ENCODE measurements at places on chromosomes 12 and 14.

GRCh38 chr12:58277231-58277630 lies 335.9 kb downstream of the ATP23 start:
- no peak for DNase-seq

DNA sequence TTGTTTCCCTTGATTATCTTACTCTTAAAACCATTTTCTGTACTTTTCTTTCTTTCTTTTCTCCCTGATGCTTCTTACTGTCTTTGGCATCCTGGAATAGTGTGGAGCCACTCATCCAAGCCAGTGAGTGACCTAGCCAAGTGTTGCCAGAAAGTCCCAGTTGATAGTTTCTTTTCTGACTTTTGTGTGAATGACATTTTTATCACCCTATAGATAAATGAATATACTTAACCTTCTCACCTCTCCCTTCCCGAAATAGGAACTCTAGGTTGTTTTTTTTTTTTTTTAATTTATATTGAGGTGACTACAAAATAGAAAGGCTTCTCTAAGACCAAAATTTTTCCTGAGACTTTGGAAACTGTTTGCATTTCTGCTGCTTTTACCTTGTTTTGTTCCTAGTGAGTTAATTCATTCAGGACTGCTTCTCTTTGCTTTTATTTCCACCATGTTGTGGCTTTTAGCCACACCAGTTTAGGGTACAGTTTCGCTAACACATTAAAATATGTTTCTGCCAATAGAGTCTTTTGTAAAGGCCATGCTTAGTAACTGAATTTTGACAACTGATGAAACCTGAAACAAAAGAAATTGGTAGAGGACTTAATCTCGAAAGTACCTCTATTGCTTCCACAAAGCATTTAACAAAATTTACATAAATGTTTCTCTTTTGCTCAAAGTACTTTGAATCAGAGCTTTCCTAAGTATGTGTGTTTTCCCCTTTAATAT lies 194.6 kb downstream of the ERC1 start:
- DNase-seq = no peak

DNA sequence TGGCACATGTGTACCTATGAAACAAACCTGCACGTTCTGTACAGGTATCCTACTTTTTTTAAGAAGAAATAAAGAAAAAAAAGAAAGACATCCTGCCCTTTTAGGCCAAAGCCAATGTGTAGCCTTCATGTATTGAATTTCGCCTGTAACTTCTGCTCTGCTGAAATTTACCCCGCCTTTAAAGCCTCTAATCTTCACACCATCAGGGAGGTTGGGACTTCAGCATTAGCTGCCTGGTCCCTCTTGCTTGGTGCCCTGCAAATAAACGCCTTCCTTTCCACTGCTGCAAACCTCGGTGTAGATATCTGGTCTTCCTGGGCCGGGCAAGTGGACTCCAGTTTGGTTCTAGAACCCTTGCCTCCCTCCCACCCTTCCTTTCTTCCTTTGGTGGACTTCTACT lies 2.6 kb upstream of the KRT71 start:
- DNase-seq = no peak

- no peak for DNase-seq
These were observed 114.3 kb upstream of the RPH3A start for GRCh38 chr12:112677050-112677765.

DNA sequence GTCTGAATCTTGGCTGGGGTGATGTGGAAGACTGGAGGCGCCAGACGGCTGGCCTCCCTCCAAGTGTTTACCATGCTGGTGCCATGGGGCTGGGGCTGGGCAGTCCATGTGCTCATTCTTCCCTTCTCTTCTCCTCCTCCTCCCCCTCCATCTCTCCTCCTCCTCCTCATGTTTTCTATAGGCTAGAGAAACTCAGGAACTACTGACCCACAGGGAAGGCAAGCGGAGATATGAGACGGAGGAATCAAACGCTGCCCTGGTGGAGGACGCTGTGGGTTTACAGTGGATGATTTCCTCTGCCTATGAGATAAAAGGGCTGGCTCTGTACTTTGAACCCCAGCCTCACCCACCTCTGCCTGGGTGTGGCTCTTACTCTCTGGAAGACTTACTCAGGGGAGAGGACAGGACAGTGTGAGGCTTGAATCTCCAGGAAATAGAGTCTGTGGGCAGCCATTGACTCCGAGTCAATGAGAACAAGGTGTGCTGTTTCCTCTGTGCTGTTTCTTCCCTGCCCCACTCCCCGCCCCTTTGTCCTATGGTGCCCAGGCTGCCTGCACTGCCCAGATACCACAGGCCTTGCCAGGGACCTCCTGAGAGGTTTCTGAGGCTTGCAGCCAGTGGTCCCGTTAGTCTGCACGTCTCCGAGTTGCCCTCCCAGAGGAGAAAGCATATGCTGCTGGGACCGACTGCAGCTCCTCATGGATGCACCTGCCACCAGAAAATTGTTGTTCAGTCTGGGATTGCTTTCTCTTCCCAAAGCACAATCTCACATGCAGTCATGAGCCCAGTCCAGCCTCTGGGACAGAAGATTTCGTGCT lies 132.6 kb upstream of the ARHGAP5 start:
- peak; percentile 70 for DNase-seq

GRCh38 chr14:95167177-95167576 lies 9.8 kb upstream of the DICER1 start:
- DNase-seq = no peak

- DNase-seq = no peak
These were observed 115.8 kb upstream of the CCDC198 start for GRCh38 chr14:57609192-57610075.

- DNase-seq = no peak
These were observed 313.7 kb upstream of the DCN start for GRCh38 chr12:91496337-91496736.

DNA sequence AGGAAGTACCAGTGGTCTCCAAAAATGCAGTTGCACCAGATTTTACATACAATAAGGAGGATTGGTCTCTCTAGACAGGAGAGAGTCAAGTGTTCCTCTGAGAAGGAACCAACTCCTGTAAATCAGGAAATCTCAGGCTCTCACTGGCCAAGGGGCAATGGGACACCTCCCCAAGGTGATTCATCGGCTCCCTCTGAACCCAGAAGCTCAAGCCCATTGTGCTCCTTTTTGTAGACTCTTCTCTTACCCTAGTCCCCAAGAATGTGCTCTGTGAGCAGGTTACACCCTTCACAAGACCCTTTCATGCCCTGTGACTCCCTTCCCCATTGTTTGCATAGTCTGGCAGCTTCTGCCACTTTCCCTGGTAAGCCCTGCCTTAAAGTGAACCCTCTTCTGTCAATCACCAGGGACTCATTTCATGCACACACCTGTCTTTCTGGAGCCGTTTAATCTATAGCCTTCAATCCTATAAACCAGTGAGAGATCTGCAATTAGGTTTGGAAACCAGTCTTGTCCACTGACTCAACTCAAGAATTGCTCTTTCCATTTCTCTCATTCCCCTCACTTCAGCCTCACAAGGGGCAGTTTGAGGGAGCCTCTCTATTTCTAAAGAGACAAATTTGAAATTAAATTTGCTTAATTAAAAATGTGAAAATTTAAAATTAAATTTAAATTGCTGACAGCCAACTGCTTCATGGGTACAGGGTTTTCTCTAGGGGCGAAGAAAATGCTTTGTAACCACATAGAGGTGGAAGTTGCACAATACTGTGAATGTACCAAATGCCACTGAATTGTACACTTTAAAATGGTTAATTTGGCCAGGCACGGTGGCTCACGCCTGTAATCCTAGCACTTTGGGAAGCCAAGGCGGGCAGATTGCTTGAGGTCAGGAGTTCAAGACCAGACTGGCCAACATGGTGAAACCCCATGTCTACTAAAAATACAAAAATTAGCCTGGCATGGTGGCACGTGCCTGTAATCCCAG lies 38.3 kb upstream of the LTA4H start:
- no peak for DNase-seq

- no peak for DNase-seq
These were observed 219.1 kb downstream of the ESR2 start for GRCh38 chr14:64074961-64075612.

- DNase-seq = no peak
These were observed 233.5 kb downstream of the EFCAB11 start for GRCh38 chr14:89720741-89721729.

- DNase-seq = no peak
These were observed 58.0 kb downstream of the NTF3 start for GRCh38 chr12:5489760-5490406.

GRCh38 chr12:128798571-128799341 lies 25.0 kb downstream of the SLC15A4 start:
- no peak for DNase-seq

DNA sequence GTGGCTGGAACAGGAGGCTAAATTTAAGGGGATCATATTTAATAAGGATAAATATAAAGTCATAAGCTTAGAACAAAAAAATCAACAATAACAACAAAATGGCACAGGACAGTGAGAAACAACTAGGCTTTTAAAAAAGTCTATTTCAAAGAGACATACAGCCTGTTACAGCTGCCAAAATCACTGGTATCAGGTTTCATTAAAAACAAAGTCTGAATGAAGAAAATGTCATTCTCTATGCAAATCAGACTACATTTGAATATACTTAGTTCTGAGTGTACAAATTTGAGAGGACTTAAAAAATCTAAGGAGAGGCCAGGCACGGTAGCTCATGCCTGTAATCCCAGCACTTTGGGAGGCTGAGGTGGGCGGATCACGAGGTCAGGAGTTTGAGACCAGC lies 44.0 kb downstream of the TFCP2 start:
- no peak for DNase-seq

DNA sequence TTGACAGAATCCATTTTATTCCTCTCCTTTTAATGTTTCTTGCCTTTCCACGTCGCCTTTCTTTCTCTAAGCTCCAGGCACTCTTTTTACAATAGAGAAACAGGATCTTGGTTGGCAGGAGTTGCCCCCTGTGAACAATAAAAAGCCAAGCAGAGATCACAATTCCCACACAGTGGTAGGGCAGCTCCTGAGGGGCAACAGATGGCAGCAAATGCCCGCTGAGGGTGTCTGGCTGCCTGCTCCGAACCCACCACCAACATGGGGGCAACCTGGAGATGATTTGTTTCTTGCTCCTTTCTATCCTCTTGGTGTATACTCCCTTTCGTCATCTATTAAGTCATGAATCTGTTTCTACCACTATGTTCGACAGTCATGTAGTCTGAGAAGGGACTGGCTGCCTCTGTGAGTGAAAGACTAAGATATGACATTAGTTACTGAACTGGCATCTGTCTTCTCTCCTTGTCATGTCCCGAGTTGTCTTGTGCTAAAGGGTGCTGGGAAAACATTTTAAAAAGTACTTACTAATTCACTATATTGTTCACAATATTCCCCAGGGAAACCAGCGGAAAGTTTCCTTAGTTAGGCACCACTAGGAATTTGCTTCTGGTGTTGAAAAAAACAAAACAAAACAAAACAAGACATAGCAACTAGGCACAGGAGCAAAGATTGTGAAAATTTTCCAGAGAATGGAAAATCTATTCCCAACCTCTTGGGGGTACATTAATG lies 170.1 kb downstream of the STXBP6 start:
- no peak for DNase-seq

GRCh38 chr14:65470404-65470880 lies 57.9 kb downstream of the FUT8 start:
- DNase-seq = no peak

DNA sequence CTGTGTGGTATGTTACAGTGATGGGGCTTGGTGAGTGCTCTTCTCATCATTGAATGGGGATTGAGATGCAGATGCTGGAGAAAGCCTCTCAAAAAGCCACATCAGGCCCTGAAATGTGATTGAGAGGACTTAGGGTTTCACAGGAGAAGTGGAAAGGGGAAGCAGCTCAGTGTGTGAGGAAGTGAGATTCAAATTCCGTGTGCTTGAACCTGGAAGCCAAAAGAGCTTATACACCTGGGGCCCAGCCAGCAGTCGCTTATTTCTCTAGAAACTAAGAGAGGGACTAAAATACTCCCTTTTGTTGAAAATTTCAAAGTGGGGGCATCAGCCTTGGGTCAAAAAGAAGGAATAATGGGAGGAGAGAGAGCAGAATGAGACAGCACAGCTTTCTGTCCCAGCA lies 39.1 kb upstream of the GZMB start:
- DNase-seq = no peak

DNA sequence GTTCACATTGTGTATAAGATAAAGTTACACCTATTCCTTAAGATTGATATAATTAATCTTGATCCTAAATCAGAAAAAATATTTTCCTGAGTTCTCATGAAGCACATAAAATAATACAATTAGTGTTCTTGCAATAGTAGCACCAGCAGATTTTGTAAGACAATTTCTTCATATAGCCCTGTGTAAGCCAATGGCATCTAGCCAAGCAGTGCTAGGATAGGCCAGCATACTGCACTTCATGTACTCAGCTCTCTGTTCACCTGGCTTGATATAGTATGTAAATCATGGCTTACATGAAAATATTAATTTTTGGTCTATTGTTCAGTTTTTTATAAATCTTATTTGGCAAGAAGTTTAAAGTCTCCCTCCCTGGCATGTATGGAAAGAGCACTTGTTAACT lies 1.9 kb downstream of the KLRF2 start:
- no peak for DNase-seq

DNA sequence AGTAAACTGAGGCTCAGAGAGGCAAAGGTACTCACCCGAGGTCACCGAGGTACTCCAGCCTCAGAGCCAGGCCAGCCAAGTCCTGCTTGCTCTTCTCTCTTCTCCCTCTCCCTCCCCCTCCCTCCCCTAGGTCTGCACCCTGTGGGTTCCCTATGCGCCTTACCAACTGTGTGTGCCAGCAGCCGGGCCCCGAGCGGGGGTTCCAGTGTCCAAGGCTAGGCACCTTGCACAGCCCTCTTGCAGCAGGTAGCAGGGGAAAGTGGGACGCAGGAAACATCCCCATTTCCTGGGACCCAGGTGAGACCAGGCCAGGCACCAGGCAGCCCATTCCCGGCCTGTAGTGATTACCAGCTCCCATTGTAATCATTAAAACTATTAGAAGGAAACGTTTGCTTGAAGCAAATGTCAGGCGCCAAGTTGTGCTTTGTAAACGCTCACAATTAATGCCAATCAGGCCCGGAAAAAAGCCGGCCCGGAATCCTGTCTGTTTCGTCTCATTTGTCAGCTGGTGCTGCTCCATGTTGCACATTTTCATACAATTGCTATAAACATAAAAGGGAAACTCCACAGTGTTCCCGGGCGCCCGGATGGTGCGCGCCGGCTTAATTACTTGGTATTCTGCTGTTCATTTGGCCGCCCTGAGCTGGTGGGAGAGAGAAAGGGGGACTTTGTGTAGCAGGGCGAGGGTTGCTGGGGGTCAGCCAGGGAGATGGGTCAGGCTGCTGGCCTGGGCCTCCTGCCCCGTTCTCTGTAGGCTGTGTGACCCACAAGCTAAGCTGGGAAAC lies 11.9 kb downstream of the FAM222A start:
- no peak for DNase-seq

DNA sequence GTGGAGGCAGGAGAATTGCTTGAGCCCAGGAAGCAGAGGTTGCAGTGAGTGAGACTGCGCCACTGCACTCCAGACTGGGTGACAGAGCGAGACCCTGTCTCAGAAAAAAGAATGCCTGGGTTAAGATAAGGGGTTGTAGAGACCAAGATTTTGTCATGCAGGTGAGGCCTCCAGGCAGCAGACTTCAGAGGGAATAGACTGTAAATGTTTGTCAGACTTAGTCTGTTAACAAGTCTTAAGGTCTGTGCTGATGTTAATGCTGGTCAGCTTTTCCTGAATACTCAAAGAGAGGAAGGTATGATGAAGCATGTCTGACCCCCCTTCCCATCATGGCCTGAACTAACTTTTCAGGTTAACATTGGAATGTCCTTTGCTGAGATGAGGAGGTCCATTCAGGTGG lies 83.0 kb upstream of the FUT8 start:
- no peak for DNase-seq

- no peak for DNase-seq
These were observed 123.3 kb upstream of the MED13L start for GRCh38 chr12:116400636-116401372.
